ENCODE measurements at places on chromosomes 12 and 14.

- DNase-seq: no peak
These were observed 252.2 kb upstream of the ATP2B1 start for GRCh38 chr12:89960607-89961394.

DNA sequence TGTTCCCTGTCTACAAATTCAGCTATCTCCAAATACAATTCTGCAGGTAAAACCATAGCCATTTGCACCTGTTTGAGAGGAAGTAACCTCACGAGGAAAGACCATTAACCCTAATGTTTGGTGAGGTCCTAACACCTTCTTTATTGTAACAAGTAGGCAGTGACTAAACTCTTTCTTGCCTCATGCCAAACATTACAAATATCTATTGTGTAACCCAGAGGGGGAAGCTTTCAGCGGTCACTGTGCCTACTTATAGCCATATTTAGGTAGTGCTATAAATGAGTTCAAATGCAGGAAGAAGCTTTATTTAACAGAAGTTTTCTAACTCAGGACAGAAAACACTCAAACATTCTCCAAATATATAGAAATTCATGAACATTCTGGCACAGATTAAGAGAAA lies 252.7 kb downstream of the LRFN5 start:
- no peak for DNase-seq

DNA sequence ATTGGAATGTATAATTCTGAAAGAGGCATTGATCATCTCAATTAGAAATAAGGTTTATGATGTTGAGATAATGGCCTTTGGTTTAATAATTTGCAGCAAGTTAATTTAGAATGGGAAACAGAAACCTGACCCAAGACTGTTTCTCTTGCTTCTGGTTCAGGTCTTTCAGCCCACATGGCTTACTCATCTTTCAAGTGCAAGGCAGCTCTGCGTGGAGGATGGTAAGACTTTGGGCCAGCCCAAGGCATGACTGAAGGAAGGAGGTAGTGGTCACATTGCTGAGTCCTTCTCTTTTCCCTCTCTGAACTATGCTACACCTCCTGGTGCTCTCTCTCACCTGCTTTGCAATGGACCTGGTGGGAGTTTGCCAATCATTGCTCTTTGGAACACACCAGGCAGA lies 98.7 kb downstream of the CAND1 start:
- DNase-seq: no peak

- DNase-seq: no peak
These were observed 452.6 kb downstream of the GLT1D1 start for GRCh38 chr12:129305851-129306250.

- DNase-seq: no peak
These were observed 34.8 kb upstream of the SELPLG start for GRCh38 chr12:108668542-108668941.

- no peak for DNase-seq
These were observed at the start of gene GPR68 for GRCh38 chr14:91244501-91244901. TSS of gene GPR68 (minus strand) at chr14:91244704. CDS start at chr14:91235050, 9,654 bp downstream.

GRCh38 chr12:51752234-51752889 lies 96.2 kb downstream of the FIGNL2 start:
- DNase-seq: no peak

DNA sequence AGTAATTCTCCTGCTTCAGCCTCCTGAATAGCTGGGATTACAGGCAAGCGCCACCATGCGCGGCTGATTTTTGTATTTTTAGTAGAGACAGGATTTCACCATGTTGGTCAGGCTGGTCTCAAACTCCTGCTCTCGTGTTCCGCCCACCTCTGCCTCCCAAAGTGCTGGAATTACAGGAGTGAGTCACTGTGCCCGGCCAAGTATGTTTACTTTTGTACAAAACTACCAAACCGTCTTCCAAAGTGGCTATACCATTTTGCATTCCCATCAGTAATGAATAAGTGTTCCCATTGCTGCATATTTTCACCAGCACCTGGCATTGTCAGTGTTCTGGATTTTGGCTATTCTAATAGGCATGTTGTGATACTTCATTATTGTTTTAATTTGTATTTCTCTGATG lies 8.4 kb upstream of the KRT6A start:
- no peak for DNase-seq

GRCh38 chr14:72024043-72024407 lies 91.8 kb downstream of the RGS6 start:
- DNase-seq: no peak

DNA sequence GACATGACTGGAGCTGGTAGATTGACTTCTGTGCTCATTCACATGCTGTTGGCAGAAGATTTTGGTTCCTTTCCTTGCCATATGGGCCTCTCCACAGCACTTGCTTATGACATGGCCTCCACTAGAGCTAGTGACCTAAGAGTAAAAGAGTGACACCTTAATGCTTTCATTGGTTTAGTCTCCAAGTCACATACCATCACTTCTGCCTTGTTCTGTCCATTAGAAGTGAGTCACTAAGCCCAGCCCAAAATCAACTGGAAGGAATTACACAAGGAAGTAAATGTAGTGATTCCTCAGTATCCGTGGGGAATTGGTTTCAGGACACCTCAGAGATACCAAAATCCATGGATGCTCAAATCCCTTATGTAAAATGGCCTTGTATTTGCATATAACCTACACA lies 81.3 kb downstream of the PPHLN1 start:
- DNase-seq: no peak

DNA sequence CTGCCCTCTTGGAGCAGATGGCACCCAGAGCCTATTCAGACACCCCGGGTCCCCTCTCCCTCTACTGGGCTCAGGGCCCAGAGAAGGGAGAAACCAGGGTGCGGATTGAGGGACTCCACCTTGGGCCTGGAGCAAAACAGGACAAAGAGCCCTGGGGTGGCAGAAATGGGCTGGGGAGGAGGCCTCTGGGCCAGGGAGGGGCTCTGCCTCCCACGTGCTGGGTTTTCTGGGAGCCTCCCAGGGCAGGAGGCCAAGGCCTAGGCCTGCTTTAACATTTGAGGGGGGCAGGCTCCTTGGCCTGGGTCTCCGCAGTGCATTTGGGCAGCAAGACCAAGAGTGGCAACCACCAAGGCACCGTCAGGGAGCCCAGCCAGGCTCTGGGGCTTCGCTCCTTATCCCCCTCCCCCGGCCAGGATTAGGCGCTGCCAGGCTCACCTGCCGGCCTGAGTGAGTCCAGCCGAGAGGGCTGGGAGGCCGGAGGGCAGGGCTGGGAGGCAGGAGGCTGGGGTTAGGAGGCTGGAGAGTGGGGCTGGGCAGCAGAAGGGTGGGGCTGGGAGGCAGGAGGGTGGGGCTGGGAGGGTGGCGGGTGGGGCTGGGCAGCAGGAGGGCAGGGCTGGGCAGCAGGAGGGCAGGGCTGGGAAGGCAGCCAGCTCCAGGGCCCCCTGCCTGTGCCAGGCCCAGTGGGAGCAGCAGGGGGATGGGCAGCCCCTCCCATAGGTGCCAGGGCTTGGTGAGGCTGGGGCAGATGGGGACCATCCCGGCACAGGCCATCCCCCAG lies 101.8 kb upstream of the EIF5 start:
- DNase-seq: no peak

DNA sequence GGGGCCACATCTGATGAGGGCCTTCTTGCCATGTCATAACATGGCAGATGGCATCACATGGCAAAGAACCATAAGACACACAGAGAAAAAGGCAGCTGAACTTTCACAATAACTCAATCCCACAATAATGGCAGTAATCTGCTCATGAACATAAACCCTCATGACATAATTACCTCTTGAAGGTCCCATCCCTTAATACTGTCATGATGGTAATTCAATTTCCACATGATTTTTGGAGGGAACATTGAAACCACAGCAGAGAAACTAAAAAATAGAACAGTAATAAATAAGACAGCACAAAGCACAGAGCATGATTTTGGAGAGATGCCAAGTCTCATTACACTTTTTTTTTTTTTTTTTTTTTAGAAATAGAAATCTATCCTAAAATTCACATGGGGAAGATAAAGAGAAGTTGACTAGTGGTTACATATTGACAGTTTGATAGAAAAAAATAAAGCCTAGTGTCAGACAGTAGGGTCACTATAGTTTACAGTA lies 61.8 kb upstream of the ATF7IP start:
- no peak for DNase-seq

DNA sequence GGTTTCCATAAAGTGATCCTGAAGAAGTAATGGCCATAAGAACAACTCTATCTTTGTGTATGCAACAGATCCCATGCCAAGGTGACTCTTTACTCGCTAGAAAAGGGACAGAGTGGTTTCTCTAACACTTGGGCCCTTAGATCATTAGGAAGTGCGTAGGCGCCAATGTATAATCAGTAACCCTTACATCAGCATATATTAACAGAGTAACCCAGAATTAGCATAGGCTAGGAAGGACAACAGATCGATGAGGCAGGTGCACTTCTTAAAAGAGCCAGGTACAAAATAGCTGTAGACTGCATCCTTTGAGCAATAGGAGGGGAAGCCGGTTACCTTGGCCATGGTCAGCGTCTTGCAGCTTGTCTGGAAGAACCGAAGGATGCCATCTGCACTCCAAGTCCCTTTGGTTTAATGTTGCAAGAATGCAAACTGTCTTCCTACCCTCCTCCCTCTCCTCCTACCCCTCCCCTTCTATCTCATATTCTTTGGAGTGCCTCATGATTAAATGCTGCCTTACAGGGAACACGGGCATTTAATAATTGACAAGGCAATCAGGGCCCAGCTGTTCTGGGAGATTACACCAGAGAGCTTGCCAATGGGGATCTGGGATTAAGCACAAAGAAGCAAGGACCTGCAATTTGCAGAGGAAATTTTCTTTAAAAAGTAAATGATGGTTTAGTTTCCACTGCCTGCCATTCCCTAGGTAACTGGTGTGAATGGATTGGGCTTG lies 8.0 kb downstream of the GSG1 start:
- DNase-seq: no peak

- no peak for DNase-seq
These were observed 1.2 kb downstream of the SPPL3 start for GRCh38 chr12:120902846-120903411.

GRCh38 chr12:9646794-9647781 lies 22.4 kb upstream of the CLEC2D start:
- no peak for DNase-seq

DNA sequence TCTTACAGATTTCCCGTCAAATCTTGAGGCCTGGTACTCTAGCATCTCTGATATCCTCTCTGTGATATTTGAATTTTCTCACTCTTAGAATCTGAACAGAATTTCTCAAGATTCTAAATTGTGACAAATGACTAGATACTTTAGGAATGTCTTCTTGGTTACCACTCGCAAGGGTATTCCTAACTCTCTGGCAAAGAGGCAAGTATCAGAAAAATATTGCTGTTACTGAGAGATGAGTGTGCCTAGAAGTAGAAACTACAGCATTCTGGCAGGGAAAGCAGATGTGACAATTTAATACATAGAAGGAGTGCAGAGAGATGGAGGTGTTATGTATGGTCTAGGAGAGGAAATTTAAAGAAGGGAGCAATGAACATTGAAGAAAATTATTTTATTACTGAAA lies 467.8 kb downstream of the LRIG3 start:
- no peak for DNase-seq

GRCh38 chr12:47982311-47982710 lies 18.9 kb downstream of the TMEM106C start:
- no peak for DNase-seq

DNA sequence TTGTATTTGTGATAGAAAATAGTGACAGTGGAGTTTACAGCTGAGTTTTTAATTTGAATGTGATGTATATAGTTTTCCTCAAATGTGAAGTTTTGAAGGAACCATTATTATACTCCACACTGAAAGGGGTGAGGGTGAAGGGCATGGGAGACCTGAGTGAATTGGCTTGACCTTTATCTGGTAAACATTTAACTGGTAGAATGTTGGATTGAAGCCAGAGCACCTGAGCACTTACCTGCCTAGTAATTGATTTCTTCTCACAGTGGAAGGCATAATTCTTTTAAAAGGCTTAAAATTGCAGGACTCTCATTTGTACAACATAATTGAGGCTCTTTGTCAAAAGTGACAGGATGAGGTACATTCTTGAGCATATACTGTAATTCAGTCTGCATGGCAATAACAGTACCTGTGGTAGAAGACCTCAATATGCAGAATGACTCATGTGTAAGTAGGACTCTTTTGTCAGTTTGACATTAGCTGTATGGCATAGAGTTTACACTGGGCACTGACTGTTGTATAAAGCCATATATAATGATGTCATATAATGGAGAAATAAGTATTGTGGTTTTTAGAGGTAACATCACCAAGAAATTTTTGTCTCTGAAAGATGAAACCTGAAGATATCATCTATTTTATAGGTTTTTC lies 309.6 kb downstream of the TMTC2 start:
- DNase-seq: no peak

DNA sequence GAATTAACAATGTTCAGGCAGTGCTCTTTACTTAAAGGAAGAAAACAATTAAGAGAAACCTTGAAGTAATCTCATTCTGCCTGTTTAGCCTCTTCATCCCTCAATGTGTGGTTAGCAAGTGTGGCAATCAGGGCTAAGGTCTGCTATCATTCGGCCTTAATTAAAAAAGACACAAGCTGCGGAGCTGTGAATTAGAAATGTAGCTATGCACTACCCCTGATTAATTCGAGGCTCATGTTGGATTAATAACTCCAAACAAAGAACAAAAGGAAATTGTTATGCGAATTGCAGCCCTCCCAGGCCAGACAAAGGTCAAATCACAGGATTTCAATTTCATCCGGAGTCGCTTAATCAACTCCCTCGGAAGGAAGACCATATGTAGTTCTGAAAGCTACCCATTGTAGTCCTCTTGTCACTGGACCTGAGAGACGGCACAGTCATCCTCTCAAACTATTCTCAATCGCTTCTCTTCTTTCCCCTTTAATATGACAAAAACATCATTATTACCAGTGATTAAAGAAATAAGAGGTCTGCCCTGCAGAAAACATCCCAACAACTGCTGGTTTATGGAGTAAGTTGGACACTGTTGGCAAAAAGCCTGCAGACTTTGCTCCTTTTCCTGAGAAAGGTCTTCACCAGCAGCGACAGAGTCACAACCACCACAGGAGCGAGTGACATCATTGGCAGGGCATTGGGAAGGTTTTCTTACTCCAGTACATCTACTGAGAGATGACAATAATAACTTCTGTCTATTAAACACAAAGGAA lies 71.1 kb upstream of the SOX5 start:
- no peak for DNase-seq

GRCh38 chr14:81161088-81161487 lies 59.7 kb downstream of the GTF2A1 start:
- DNase-seq: no peak

DNA sequence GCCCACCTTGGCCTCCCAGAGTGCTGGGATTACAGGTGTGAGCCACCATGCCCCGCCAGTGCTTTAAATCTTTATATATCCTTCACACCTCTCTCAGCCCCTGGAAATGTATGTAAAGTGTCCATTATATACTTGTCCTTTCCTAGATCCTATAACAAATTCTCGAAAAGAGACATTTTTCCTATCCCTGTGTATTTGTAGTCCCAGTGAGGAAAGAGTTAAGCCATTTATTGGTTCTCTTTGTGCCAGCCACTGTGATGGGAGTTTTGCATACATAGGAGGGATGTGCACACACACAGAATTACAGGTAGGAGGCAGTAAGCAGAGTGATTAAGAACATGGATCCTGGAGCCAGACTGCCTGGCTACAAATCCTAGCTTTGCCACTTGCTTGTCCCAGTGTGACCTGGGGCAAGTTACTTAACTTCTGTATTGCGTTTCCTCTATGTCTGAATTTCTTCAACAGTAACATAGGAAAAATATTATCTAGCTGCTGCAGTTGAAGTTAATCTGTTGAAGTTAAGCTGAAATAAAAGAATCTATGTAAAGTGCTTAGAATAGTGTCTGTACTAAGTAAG lies 2.1 kb upstream of the RABGGTA start:
- no peak for DNase-seq

- DNase-seq: no peak
These were observed 102.2 kb downstream of the WSCD2 start for GRCh38 chr12:108231109-108231905.

- DNase-seq: no peak
These were observed 224.2 kb upstream of the PWP1 start for GRCh38 chr12:107461222-107461975.

Measured in stimulated activated CD4-positive, alpha-beta T cell treated with anti-CD3 and anti-CD28 coated beads, Interleukin-15, amount 100 ng/mL, for 1 hour (primary cell).